Chondrocyte (in vitro differentiated cells): ENCODE measurements at places on chromosomes 16 and 17. TPM values are rescaled to one million over a fixed set of nuclear protein-coding genes. Genes with fewer than 3 reads are reported as not detected.
A peak's percentile ranks its signal among the peaks of the same experiment; 100 is the strongest.

- H3K27me3 ChIP-seq: no peaks in the 10 kb centered on the region
- H3K4me1 ChIP-seq: no peaks in the 10 kb centered on the region
- peaks cover 1% of the 10 kb centered on the region for H3K36me3 ChIP-seq
Measured at GRCh38 chr17:57699751-57700219, 45.3 kb downstream of the CCDC182 start.

- H3K27me3 ChIP-seq: peaks cover 2% of the 10 kb centered on the region
- H3K36me3 ChIP-seq: no peaks in the 10 kb centered on the region
- DNase-seq: no peak
- no peak overlapping the region for H3K27ac ChIP-seq
- H3K4me1 ChIP-seq: no peaks in the 10 kb centered on the region
- H3K4me3 ChIP-seq: no peak overlapping the region
Measured at GRCh38 chr17:70153210-70153609, 16.1 kb upstream of the KCNJ2 start.

MAPT gene
- total RNA-seq: 2.9 to 6.1 TPM (median 4.5 TPM) in 3 replicates

DNA sequence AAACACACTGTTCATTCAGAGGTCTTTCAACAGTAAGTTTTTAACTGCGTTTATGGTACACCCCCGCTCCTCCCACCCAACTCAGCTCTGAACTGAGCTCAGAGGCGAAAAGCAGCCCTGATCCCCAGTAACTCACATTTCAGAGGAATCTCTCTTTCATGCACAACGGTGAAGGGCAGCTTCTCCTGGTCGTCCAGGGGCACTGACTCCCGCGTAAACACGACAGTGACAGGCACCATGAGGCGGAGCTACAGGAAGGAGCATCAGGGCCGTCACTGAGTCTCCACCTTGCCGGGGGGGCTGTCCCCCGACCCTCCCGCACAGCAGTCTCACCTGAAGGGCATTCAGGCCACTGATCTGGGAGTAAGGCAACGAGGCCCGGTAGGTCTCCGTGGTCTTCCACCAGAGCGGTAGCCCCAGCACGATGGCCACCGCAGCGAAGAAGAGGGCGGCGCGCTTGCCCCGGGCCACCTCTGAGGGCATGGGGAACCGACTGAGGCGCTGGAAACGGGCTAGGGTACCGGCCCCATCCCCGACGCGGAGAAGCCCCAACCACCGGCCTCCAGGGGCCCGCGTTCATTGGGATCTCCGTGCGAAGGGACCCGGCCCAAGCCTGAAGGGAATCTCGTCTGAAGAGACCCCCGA lies 486 bp downstream of the PIGS start:
- peak overlapping the region; percentile 74 for H3K27ac ChIP-seq
- peaks cover 4% of the 10 kb centered on the region for H3K36me3 ChIP-seq
- H3K27me3 ChIP-seq: no peaks in the 10 kb centered on the region
- peak; percentile 86 for DNase-seq
- peaks cover 29% of the 10 kb centered on the region for H3K4me1 ChIP-seq
- H3K4me3 ChIP-seq: peak overlapping the region; percentile 84

CNTNAP4 gene
- not detected in 3 replicates for total RNA-seq

GRCh38 chr16:86563469-86564345 lies 2.9 kb upstream of the FOXC2 start:
- DNase-seq: no peak
- H3K27ac ChIP-seq: peak overlapping the region; percentile 98
- no peaks in the 10 kb centered on the region for H3K27me3 ChIP-seq

GRCh38 chr17:66514227-66514806 lies 211.9 kb downstream of the PRKCA start:
- no peak overlapping the region for H3K4me3 ChIP-seq
- peaks cover 36% of the 10 kb centered on the region for H3K4me1 ChIP-seq
- no peaks in the 10 kb centered on the region for H3K36me3 ChIP-seq
- H3K27me3 ChIP-seq: no peaks in the 10 kb centered on the region
- H3K27ac ChIP-seq: no peak overlapping the region

DNA sequence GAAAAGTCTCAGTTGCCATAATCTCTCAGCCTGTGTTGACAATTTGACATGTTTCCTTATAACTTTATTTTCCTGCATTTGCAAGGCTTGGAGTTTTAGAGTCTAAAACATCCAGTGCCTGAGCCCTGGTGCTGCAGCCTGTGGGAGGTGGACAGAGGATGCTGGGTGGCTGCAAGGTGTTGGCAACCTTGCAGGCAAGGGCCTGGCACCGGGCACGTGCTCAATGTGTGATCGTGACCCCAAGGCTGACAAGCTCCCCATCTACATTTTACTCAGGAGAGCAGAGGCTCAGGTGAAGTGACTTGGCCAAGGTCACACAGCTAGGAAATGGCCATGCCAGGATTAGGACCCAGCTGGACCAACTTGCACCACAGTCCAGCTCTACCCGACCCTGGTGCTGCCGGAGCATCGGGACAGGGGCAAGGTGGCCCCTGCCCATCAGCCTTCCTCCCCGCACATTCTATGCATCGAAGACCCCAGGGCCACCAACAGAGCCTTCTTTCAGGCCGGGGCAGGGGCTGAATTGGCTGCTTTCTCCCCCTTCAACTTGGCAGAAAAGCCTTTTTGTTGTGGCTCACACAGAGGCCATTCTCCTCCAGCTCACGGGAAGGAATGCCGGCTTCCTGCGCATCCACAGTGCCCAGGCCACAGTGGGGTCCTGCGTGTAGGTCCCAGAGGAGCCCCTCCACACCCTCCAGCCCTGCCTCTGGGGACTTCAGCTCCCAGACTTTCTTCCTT lies 23.1 kb downstream of the MMP15 start:
- H3K4me1 ChIP-seq: no peaks in the 10 kb centered on the region
- no peak overlapping the region for H3K4me3 ChIP-seq
- no peaks in the 10 kb centered on the region for H3K36me3 ChIP-seq
- DNase-seq: no peak

LUC7L3 gene
- total RNA-seq: 71.5 to 99.0 TPM (median 73.9 TPM) in 3 replicates

- H3K27ac ChIP-seq: no peak overlapping the region
- no peak overlapping the region for H3K4me3 ChIP-seq
- peaks cover 22% of the 10 kb centered on the region for H3K4me1 ChIP-seq
- H3K27me3 ChIP-seq: no peaks in the 10 kb centered on the region
- peaks cover 6% of the 10 kb centered on the region for H3K36me3 ChIP-seq
Measured at GRCh38 chr16:84758627-84759026, 58.8 kb downstream of the USP10 start.

DNA sequence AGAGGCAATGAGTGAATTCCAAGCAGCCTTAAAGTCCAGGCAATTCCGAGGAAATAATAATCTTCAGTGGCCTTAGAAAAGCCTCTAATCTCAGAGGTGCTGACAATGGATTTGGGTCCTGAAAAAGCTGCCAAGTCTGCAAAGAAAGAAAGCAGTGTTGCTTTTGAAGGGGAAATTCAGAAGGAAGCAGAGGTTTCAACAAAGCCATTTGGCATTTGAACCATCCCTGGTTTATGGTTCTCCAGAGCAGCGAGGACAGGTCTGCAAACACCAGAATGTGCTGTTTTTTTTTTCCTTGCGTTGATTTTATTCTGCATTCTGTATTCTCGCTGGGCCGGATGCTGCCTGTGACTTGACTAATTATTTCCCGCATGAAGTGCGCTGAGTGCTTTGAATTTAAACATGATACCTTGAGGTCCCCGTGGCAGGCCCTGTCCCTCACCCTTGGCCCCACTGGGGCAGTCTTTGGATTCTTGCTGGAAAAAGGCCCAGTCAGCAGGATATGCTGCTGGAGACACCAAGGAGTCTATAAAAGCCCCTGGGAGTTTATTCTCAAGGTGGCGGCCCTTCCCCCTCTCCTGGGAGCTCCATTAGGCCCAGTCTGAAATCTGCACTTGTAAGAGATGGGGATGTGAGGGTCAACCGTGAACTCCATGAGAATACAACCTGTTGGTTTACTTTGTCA lies 338.3 kb downstream of the HAPSTR1 start:
- no peaks in the 10 kb centered on the region for H3K36me3 ChIP-seq
- no peak overlapping the region for H3K4me3 ChIP-seq
- H3K4me1 ChIP-seq: no peaks in the 10 kb centered on the region
- peaks cover 2% of the 10 kb centered on the region for H3K27me3 ChIP-seq

DNA sequence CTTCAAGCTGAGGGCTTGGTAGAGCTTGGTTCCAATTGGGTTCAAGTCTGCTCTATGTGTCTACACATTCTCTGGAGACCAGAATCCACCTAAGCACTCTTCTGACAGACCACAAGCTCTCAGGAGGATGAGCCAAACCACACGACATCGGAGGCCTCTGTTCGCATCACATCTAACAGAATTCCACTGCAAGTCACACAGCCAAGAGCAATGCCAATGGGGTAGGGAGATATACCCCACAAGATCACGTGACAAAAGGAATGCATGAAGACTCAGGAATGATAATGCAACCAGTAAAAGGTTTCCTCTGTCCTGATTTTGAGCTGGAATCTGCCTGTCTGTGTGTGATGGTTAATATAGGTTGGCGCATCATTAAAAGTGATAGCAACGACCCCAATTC lies 46.6 kb upstream of the RPL38 start:
- DNase-seq: no peak
- no peaks in the 10 kb centered on the region for H3K4me1 ChIP-seq
- H3K36me3 ChIP-seq: no peaks in the 10 kb centered on the region
- H3K27me3 ChIP-seq: peaks cover 34% of the 10 kb centered on the region

KRTAP9-2 gene
- not detected in 3 replicates for total RNA-seq

DNA sequence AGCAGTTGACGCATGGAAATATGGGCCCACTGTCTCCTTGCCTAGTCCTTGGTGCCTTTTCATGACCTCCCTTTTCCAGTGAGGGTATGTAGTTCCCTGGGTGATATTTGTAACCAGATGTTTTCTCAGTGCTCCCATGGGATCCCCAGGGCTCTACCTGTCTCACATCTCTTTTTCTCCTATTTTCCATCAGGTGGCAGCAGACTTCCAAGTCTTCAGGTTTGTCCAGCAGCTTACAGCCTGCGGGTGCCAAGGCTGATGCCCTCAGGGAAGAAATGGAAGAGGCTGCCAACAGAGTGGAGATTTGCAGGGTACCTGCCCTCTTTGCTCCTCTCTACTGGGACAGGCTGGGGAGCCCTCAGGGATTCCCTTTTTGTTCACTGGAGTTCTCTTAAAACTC lies 89.1 kb downstream of the ELAC2 start:
- no peak for DNase-seq
- peaks cover 15% of the 10 kb centered on the region for H3K4me1 ChIP-seq
- H3K27ac ChIP-seq: no peak overlapping the region
- no peaks in the 10 kb centered on the region for H3K27me3 ChIP-seq

GRCh38 chr16:82533189-82533588 lies 93.6 kb upstream of the CDH13 start:
- H3K36me3 ChIP-seq: no peaks in the 10 kb centered on the region
- H3K27ac ChIP-seq: no peak overlapping the region
- H3K4me1 ChIP-seq: no peaks in the 10 kb centered on the region
- no peak for DNase-seq

DNA sequence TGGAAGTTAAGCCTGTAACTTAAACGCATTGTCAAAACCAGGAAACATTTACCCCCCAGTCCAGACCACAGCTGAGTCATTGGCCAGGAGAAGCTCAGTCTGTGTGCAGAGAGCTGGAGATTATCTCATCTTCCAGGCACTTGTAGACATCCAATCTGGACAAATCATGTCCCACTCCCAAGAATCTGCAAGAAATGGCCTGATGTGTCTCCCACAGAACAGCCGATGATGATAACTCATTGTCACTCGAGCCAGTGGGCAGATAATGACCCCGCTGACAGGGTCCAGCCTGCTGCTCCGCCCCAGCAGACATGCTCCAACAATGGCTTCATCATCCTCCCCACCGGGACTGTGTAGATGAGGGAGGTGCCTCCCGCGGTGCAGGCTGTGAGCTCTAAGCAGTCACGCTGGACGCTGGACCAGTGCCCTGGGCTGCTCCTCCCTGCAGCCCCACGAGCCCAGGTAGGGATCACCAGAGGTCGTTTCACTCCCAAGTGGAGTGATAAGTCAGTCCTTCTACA lies 322.5 kb downstream of the C16orf95 start:
- peak overlapping the region; percentile 95 for H3K27ac ChIP-seq
- H3K4me3 ChIP-seq: peak overlapping the region; percentile 58
- peaks cover 2% of the 10 kb centered on the region for H3K36me3 ChIP-seq
- DNase-seq: no peak

GRCh38 chr17:64992325-64992802 lies 64.2 kb downstream of the GNA13 start:
- H3K27ac ChIP-seq: peak overlapping the region; percentile 32
- H3K4me1 ChIP-seq: peaks cover 17% of the 10 kb centered on the region
- DNase-seq: no peak
